T-helper 22 cell (primary cell): ENCODE measurements at places on chromosomes 3 and 15.

- no peak for DNase-seq
These were observed 32.8 kb upstream of the RASA2 start for GRCh38 chr3:141454054-141454453.

DNA sequence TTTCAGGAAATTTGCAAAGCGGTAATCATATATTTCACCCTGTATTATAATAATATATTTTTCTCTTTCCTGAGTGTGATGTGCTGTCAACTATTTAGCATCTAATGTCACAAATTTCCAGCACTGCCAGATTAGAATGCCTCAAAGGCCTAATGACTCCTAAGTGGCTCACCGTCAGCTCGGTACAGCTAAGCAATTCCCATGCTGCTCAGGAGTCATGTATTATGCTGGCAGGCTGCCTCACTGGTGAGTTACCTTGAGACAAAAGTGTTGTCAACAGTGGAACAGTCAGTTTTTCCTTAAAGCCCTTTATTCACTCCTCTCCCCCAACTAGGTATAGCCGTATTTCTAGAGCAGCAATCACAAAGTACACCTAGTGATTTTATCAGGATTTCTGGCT lies 83.6 kb downstream of the NSUN3 start:
- no peak for DNase-seq

- DNase-seq: no peak
These were observed at the start of gene WDR49 for GRCh38 chr3:167653760-167654159. Gene WDR49, minus strand, starts transcription at chr3:167653942. Its CDS starts 517 bp downstream, at chr3:167653425.

- DNase-seq: no peak
These were observed 13.5 kb downstream of the BFSP2 start for GRCh38 chr3:133413161-133414020.

DNA sequence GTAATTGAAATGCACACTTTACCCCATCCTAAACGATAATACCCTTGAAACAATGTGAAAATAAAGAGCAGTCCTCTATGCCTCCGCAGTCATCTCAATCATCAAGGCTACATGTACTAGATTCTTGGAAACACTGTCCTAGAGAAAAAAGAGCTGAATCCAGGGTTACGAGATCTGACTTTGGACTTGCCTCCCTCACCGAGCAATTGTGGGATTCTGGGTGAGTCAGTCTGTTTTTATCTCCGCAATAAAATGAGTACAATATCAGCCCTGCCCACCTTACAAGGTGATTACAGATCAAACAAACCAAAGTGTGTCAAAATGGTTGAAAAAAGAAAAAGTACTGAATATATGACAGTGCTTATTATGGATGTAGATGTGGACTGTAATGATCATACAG lies 152.3 kb upstream of the SNTN start:
- DNase-seq: no peak

DNA sequence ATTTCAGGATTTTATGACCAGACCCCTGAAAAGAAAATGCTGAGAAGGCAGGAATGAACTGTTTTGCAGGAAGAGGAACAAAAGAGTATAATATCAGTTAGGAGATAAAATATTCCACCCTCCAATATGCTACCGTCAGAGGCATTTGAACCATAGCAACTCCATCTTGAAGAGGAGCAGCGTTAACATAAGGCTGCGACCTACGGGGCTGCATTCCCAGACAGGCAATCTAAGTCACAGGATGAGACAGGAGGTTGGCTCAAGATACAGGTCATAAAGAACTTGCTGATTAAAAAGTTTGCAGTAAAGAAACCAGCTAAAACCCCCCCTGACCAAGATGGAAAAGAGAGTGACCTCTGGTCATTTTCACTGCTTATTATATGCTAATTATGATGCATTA lies 22.9 kb downstream of the CCDC39 start:
- no peak for DNase-seq

GRCh38 chr15:80585544-80586018 lies 109.5 kb upstream of the ABHD17C start:
- DNase-seq: no peak

DNA sequence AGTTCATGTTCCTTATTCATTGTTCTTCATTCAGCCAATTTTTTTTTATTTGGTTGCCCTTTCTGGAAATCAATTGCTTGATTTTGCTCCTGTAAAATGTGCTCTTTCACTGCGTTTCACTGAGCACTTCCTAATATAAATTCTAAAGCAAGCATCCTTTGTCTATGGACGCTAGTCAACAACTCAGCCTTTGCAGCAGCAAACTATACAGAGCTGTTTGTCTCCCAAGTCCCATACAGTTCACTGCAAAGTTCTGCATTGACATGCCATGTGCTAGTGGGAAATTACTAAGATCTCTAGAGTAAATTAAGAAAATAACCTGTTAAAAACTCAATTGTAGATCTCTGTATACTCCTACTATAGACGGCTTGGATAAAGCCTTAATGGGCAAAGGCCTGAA lies 130.1 kb upstream of the BHLHE40 start:
- no peak for DNase-seq

GRCh38 chr3:187746059-187746441 lies 782 bp upstream of the BCL6 start:
- DNase-seq: no peak

- no peak for DNase-seq
These were observed 70.6 kb downstream of the VPS13C start for GRCh38 chr15:61989667-61990066.

- DNase-seq: no peak
These were observed 267.7 kb downstream of the XXYLT1 start for GRCh38 chr3:195003006-195003892.

- DNase-seq: no peak
These were observed 51.3 kb downstream of the DRD3 start for GRCh38 chr3:114127517-114127916.

DNA sequence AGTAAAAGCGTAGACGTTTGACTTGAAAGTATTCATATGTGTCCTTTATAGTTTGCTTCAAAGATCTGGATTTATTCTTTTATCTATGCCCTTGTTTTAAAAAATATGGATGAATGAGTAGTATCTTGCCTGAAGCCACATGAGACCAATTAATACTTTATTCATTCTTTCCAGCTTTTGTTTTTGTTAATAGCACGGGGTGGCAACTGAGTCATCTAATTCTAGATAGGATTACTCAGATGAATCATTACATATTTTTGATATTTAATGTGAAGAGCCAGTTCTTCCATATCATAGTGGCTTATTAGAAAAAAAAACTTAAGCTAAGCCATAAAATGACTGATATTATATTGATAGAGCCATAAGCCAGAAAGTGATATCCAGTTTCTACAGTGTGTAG lies 121.9 kb downstream of the BBX start:
- DNase-seq: no peak

- no peak for DNase-seq
These were observed 767 bp downstream of the GLT8D1 start for GRCh38 chr3:52704611-52705437.

DNA sequence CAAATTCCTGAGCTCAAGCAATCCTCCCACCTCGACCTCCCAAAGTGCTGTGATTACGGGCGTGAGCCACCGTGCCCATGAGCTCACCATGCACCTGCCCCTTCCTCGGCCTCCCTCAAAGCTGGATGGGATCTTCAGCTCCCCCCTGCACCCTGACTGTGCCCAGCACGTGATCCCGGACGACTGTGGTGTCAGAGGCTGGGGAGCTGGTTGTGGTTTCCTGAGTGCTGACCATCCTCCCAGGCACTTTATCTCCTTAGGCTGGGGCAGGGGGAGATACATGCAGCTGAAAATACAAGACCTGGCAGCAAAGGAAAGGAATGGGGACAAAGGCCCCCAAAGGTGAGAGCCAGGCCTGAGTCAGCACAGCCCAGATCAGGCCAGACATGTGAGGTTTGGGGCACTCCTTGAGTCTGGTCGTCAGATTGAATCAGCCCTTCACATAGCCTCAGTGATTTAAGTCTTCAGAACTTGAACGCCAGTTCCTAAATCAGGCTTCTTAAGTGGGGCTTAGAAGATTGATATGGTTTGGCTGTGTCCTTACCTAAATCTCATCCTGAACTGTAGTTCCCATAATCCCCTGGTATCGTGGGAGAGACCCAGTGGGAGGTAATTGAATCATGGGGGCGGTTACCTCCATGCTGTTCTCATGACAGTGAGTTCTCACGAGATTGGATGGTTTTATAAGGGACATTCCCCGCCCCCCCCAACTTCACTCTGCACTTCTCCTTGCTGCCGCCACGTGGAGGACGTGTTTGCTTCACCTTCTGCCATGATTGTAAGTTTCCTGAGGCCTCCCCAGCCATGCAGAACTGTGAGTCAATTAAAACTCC lies 35.8 kb downstream of the PRKCD start:
- no peak for DNase-seq

- DNase-seq: no peak
These were observed 327.9 kb upstream of the EPHA3 start for GRCh38 chr3:88779482-88779881.

GRCh38 chr3:61996366-61996765 lies 377.0 kb downstream of the FEZF2 start:
- DNase-seq: no peak

DNA sequence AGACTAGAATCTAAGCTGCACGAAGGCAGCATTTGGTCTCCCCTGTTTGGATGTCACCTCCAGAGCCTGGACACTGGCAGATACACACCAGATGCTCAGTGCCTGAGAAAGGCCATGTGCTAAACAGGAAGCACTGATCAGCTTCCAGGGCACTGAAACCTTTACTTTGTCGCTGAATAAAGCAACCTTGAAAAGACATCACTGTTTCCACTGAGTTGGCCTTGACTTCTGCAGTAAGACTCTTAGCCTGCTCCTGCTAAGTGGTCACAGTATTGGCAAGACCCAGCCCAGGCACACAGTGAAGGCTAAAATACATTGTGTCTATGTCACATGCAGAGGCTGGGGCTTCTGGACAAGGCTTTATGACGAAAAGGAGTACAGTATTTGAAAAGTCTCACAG lies 104.3 kb upstream of the ICE2 start:
- DNase-seq: no peak

- DNase-seq: no peak
These were observed 235.8 kb upstream of the ARHGEF26 start for GRCh38 chr3:153885359-153885758.

GRCh38 chr3:141055136-141055535 lies 4.0 kb downstream of the SPSB4 start:
- DNase-seq: no peak

DNA sequence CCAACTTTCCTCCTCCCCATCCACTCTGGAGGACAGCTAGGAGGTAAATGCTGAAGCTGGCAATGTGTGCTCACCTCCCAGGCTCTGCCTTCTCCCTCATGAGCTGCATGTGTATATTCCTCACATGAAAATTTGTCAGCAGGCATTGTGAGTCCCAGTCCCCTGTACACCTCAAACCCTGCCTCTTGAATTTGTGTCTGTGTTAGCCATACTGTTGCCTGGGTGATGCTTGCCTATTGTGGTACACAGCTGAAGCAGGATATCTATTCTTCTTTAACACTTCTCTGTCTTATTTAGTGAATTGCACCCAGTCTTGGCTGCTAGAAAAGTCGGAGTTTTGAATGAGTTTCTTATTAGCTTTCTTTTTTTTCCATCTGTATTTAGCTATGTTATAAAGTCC lies 586.0 kb upstream of the TGFBR2 start:
- DNase-seq: no peak

DNA sequence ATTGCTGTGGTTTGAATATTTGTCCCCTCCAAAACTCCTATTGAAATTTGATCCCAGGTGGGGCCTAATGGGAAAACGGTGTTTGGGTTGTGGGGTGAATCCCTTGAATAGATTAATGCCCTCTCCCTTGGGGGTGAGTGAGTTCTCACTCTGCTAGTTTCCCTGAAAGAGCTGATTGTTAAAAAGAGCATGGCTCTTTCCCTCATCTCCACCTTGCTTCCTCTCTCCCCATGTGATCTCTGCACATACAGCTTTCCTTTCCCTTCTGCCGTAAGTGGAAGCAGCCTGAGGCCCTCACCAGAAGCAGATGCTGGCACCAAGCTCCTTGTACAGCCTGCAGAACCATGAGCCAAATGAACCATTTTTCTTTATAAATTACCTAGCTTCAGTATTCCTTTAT lies 394.9 kb upstream of the WNT5A start:
- no peak for DNase-seq

DNA sequence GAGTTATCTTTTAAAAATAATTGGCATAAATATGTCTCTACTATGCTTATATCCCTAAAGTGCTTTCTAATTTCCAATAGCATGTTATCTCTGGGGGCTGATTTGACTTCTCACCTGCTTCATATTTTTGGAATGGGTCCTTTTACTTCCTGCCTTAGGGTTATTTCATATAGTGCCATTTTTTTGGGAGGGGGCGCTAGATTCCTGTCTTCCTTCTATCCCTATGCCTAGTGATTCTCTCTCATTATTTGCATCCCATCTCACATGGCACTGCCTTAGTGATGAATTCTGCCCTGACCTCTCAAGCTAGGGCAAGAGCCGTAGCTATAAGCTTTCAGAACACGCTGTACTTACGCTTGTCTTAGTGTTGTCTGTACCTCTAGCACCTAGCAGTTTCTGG lies 150.3 kb upstream of the SLITRK3 start:
- no peak for DNase-seq

DNA sequence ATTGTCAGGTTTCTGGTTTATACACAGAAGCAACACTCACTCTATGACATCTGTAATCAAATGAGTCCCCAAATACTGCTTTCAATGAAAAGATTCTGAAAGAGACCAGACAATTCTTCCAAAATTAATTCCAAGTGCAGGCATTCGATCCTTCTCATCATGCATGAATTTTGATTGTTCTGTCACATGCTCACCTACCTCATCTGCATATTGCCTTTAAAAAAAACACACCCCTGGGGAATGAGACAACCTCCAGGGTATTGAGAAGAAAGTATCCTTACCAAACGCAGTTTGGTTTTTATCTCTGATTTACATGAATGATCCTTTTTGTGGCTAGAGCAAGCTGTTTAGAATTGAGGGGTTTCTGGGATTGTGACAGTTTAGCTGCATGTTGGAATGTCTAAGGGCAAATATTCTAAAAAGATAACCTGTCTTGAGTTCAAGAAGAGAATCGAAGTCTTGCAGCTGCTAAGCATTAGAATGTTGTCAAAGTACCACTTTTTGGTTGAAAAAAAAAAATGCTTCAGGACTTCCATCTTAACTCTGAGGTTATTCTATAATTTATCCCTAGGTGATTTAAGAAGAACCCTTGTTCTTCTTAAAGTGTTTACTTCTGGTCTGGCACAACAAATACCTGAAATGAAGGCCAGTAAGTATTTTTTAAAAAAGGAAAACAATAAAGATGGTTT lies 653.1 kb downstream of the RBMS3 start:
- no peak for DNase-seq

DNA sequence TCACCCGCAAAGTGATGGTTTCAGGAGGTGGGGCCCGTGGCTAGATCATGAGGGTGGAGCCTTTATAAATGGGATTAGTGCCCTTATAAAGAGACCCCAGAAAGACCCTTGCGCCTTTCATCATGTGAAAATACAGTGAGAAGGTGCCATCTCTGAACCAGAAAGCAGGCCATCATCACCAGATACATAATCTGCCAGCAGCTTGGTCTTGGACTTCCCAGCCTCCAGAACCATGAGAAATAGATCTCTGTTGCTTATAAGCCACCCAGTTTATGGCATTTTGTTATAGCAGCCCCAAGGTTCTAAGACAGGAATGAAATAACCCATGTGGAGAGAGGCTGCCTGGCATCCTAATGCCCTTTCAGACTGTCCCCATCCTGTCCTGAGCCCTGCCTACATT lies 127.8 kb upstream of the SMAD3 start:
- no peak for DNase-seq

- no peak for DNase-seq
These were observed 12.6 kb downstream of the TMEM43 start for GRCh38 chr3:14137445-14137844.

- no peak for DNase-seq
These were observed 121.3 kb downstream of the RPLP1 start for GRCh38 chr15:69573815-69574475.
